ENCODE measurements at places on chromosomes 2 and 18. TPM values are rescaled to one million over a fixed set of nuclear protein-coding genes. Genes with fewer than 3 reads are reported as not detected.

DNA sequence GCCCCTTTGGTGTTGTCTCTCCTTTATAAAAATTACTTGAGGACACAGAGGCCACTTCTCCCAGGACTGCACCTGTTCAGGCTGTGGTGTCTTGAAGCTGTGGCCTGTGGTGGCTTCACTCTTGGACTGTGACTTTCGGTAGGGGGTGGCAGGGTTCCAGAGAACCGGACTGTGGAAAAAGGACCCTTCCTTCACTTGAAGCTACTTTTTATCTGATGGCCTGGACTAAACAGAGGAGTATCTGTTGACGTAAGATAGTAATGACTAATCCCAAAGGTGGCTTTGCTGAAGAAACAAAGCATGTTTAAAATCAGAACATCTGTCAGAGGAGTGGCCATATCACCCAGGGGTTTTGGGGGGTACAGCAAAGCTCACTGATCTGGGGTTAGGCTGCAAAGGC lies 60.8 kb downstream of the CENPO start:
- H3K36me3 ChIP-seq, result peaks cover 5% of the 10 kb centered on the region
- no peak overlapping the region for H3K27ac ChIP-seq
- DNase-seq, result no peak
- peaks cover 2% of the 10 kb centered on the region for H3K4me1 ChIP-seq

DNA sequence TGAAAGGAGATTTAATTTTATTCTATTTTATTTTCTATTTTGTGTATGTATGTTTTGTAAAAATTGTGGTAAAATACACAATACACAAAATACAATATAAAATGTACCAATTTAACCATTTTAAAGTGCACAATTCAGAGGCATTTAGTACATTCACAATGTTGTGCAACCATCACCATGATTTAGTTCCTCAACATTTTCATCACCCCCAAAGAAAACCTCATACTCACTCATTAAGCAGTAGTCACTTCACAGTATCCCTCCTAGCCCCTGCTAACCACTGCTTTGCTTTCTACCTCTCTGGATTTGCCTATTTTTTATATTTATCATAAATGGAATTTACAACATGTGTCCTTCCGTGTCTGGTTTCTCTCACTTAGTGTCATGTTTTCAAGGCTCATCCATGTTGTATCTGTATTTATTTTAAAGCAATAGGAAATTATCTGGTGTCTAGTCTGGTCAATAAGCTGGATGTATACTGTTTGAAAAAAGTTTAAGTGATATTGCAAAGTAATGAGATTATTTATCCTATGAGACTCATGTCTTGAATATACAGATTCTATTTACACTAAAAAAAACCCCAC lies 77.9 kb upstream of the GLS start:
- H3K36me3 ChIP-seq, result no peaks in the 10 kb centered on the region
- no peak overlapping the region for H3K27ac ChIP-seq
- no peak overlapping the region for H3K4me3 ChIP-seq
- no peak for DNase-seq
- H3K4me1 ChIP-seq, result peaks cover 2% of the 10 kb centered on the region

- no peak overlapping the region for H3K4me3 ChIP-seq
- no peak for DNase-seq
These were observed 47.7 kb downstream of the TPO start for GRCh38 chr2:1460851-1461418.

DNA sequence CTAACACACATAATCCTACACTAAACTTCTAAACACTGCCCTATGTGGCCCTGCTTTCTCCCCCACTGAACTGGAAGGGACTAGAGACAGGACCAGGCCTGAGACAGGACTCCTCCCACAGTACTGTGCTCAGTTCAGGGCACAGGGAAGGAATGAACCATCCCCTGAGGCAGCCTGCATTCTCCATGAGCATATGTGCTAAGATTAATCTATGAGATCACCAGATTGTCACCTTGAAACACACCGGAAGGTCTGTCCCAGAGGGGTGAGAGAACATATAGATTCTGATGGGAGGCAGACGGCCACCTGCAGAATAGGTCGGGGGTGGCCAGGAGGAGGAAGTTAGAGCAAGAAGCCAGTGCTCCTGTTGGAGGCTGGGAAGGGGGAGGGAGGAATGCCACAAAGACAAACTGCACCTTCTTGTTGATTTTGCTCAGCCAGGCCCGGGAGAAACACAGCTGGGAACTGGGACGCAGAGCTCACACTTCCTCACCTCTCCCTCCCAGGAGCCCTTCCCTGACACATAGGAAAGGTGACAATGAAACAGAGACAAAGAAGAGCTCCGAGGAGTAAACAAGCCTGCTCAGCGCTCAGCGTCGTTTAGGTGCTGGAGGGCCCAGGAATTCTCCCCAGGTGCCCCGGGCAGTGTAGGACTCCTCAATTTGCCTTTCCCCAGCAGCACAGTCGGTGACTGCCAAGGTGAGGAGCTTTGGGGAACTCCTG lies 52.1 kb downstream of the ZBTB7C start:
- H3K27ac ChIP-seq, result no peak overlapping the region
- H3K27me3 ChIP-seq, result peaks cover 6% of the 10 kb centered on the region
- H3K4me3 ChIP-seq, result no peak overlapping the region
- no peaks in the 10 kb centered on the region for H3K4me1 ChIP-seq
- no peak for DNase-seq

DNA sequence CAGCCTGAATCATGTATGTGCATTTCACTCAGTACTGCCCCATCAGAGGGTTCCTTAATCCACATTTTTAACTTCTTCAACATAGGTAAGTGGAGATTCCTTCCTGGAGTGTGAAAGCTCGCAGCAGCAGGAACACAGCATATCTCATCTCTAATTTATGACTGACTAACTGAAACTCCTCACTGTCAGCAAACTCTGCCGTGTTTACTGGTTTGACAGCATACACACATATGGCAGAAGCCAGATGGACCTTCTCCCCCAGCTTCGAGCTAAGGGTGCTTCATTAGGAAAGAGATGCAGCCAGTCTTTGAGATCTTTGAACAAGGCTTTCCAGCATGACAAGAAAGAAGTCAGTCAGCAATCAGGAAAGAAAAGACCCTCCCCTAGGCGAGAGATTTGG lies 200.3 kb upstream of the ACVR2A start:
- H3K27ac ChIP-seq, result no peak overlapping the region
- no peaks in the 10 kb centered on the region for H3K36me3 ChIP-seq
- H3K27me3 ChIP-seq, result peaks cover 5% of the 10 kb centered on the region
- DNase-seq, result no peak
- no peaks in the 10 kb centered on the region for H3K4me1 ChIP-seq

DNA sequence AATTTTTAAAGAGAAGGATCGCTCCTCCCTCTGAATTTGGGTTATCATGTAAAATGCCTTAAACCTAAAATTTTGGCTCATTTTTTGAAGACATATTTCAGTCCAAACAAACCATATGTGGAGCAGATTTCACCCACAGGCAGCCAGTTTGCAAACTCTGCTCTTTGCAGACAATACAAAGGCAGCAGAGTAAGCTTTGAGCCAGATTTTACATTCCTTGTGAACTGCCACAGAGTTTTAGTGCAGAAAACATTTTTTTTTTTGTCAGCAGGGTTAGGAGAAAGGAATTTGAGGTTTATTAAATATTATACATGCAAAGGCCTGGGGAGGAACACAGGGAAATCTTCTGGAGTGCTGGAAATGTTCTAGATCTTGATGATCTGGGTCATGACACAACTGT lies 171.9 kb upstream of the FN1 start:
- H3K27me3 ChIP-seq, result peaks cover 3% of the 10 kb centered on the region
- no peak overlapping the region for H3K4me3 ChIP-seq
- no peaks in the 10 kb centered on the region for H3K36me3 ChIP-seq
- no peaks in the 10 kb centered on the region for H3K4me1 ChIP-seq

- no peaks in the 10 kb centered on the region for H3K27me3 ChIP-seq
- no peak overlapping the region for H3K4me3 ChIP-seq
These were observed 212.8 kb upstream of the SOX11 start for GRCh38 chr2:5479265-5479928.

- peaks cover 11% of the 10 kb centered on the region for H3K4me1 ChIP-seq
- no peaks in the 10 kb centered on the region for H3K27me3 ChIP-seq
- H3K36me3 ChIP-seq, result peaks cover 17% of the 10 kb centered on the region
- H3K4me3 ChIP-seq, result no peak overlapping the region
- DNase-seq, result no peak
These were observed 69.2 kb downstream of the AP1S3 start for GRCh38 chr2:223768179-223768578.

DNA sequence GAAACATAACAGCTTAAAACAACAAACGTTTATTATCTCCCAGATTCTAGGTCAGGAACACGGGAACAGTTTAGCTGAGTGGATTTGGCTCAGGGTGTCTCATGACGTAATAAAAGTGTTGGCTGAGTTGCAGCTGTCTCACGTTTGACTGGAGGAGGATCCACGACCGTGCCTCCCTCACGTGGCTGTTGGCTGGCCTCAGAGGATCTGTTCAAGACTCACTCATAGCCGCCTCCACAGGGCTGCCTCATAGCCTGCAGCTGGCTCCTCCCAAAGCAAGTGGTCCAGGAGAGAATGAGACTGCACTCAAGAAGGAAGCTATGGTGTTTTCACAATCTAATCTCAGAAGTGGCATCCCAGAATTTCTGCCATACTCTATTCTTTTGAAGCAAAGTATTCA lies 167.1 kb downstream of the RPRM start:
- H3K4me1 ChIP-seq, result no peaks in the 10 kb centered on the region
- H3K27me3 ChIP-seq, result no peaks in the 10 kb centered on the region
- no peaks in the 10 kb centered on the region for H3K36me3 ChIP-seq
- H3K27ac ChIP-seq, result no peak overlapping the region
- no peak overlapping the region for H3K4me3 ChIP-seq
- DNase-seq, result no peak

DNA sequence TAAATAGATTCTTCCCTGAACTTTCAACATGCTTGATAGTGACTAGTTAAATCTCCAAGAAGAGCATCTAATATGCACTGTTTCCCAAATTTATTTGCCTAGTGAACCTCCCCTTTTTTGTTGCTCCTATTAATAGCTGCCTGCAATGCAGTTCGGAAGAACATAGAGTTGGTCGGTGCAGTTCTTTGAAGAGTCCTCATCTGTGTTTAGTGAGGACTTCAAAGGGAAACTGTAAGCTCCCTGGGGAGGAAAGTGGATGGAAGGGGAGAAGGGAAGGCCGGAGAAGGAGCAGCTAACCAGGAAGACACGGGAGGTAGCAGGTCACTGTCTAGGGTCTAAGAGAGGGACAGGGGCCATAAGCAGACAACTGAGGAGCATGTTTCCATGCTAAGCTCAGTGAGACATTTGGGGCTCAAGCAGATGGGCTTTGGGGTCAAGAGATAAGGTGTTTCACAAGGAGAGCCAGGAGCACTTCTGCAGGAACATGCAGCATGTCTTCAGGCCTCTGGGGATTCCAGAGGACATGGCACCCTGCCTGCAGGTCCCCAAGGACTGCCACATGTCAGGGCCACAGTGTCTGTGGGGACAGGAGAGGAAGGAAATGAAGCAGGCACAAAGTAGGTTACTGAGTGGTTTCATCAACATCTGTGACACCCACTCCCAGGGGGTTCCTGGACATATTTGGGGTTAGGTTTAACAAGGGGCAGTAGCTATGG lies 48.7 kb upstream of the ANXA4 start:
- H3K36me3 ChIP-seq, result peaks cover 5% of the 10 kb centered on the region
- H3K4me3 ChIP-seq, result peak overlapping the region; percentile 71
- H3K4me1 ChIP-seq, result peaks cover 61% of the 10 kb centered on the region
- H3K27me3 ChIP-seq, result no peaks in the 10 kb centered on the region

- H3K4me3 ChIP-seq, result peak overlapping the region; percentile 32
- H3K36me3 ChIP-seq, result no peaks in the 10 kb centered on the region
- H3K27ac ChIP-seq, result peak overlapping the region; percentile 52
- DNase-seq, result peak; percentile 71
These were observed 34.5 kb downstream of the NEURL3 start for GRCh38 chr2:96470636-96471035.

DNA sequence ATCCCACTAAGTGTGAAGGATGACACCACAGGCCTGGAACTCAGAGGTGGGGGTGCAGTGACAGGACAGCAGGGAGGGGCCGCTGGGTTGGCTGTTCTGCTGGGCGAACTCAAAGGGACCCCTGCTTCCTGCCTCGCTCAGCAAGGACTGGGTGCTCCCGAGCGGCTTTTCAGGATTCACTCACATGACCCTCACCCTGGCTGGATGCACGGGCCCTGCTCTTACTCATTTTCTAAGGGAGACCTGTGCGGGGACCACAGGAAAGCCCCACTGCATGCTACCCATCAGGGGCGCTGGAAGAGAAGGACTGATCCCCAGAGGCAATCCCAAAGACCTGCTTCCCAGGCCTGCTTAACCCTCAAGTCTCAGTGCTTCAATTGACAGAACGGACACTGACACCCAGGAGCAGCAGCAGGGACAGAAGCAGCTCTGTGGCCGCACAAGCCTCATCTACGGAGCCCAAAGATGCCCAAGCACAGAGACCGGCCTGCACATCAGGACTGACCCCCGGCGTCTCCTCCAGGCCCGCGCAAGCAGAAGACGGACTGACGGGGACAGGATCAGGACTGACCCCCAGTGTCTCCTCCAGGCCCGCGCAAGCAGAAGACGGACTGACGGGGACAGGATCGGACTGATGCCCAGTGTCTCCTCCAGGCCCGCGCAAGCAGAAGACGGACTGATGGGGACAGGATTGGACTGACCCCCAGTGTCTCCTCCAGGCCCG lies 29.6 kb downstream of the THAP4 start:
- DNase-seq, result no peak
- no peak overlapping the region for H3K4me3 ChIP-seq
- no peaks in the 10 kb centered on the region for H3K27me3 ChIP-seq
- H3K4me1 ChIP-seq, result peaks cover 11% of the 10 kb centered on the region

DNA sequence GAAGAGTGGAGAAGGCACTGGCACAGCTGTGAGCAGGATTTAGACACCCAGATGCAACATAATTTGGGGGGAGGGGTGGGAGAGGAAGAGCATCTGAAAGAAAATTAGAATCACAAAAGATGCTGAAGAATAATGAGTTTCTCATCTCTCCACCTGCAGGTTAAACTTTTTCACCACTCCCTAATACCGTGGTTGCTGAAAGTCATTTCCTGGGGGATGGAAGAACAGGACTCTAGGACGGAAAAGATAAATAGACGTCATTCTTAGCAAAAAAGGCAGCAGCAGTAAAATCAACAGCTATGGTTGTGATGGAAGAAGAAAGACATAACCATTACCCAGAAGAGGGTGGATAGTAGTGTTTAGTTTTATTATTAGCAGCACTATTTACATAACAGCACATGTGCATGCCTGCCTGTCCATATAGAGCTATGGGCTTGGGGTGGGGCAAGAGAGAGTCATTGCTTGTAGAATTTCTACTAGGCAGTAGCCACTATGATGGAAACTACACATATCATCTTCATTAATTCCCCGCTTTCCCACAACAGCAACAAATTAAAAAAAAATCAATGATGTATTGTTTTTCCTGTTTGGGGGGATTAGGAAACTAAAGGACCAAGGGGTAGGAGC lies 212.2 kb downstream of the TRIB2 start:
- H3K27ac ChIP-seq, result no peak overlapping the region
- H3K4me3 ChIP-seq, result no peak overlapping the region
- H3K27me3 ChIP-seq, result peaks cover 23% of the 10 kb centered on the region
- DNase-seq, result no peak
- peaks cover 9% of the 10 kb centered on the region for H3K4me1 ChIP-seq
- no peaks in the 10 kb centered on the region for H3K36me3 ChIP-seq

The COL3A1 gene
- total RNA-seq, result not detected

The TCF7L1 gene
- total RNA-seq, result not detected

The SLC9A4 gene
- 0.08 TPM for total RNA-seq

The NEDD4L gene
- 4.4 TPM for total RNA-seq

The OSBPL1A gene
- total RNA-seq, result 1.2 TPM

Data from activated naive CD8-positive, alpha-beta T cell treated with anti-CD3 and anti-CD28 coated beads, Interleukin-2, amount 10 ng/mL, durations not matched to agents 7 days and 5 days (primary cell).